ENCODE measurements at places on chromosomes 7 and 10.

- DNase-seq, result peak; percentile 13
These were observed 108.0 kb downstream of the WDFY4 start for GRCh38 chr10:48792687-48793096.

DNA sequence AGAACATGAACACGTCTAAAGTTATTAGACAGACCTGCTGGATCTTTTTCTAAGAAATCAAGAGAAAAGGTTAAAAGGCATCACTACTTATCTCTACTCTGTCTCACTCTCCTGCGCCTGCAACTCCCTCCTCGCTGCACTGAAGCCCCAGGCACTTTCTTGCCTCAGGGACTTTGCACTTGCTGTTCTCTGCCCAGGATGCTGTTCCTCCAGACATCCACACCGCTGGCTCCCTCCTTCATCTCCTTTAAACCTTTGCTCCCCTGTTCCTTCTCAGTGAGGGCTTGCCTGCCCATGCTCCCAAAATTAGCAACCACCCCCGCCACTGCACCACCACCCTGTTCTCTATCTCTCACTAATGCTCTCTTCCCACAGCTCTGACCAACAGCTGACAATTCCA lies 87.4 kb downstream of the GOLGA7B start:
- DNase-seq, result no peak

GRCh38 chr7:120617275-120617674 lies 240.7 kb downstream of the TSPAN12 start:
- DNase-seq, result no peak

DNA sequence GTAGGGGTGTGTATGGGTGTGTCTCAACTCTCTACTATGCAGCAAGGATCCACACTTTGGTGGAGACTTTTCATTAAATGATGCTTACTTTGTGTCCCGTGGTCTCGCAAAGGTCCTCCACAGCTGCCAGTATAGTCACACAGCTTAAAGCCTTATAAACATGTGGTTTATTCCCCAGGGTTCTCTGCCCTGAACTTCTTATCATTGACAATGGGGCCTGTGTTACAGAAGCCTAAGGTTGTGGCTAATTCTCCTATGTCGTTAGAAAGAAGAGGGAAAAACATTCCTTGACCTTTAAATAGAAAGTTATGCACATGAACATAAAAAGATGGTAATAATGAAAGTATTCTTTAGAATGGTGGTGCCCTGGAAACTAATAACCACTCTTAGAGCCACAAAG lies 201.4 kb downstream of the INHBA start:
- no peak for DNase-seq

GRCh38 chr10:28250782-28251181 lies 52.1 kb downstream of the MPP7 start:
- no peak for DNase-seq

GRCh38 chr10:7261351-7261750 lies 149.5 kb downstream of the SFMBT2 start:
- no peak for DNase-seq
